ENCODE measurements at places on chromosomes 13 and 19.

- no peak for DNase-seq
These were observed 25.3 kb upstream of the MEDAG start for GRCh38 chr13:30880856-30881155.

DNA sequence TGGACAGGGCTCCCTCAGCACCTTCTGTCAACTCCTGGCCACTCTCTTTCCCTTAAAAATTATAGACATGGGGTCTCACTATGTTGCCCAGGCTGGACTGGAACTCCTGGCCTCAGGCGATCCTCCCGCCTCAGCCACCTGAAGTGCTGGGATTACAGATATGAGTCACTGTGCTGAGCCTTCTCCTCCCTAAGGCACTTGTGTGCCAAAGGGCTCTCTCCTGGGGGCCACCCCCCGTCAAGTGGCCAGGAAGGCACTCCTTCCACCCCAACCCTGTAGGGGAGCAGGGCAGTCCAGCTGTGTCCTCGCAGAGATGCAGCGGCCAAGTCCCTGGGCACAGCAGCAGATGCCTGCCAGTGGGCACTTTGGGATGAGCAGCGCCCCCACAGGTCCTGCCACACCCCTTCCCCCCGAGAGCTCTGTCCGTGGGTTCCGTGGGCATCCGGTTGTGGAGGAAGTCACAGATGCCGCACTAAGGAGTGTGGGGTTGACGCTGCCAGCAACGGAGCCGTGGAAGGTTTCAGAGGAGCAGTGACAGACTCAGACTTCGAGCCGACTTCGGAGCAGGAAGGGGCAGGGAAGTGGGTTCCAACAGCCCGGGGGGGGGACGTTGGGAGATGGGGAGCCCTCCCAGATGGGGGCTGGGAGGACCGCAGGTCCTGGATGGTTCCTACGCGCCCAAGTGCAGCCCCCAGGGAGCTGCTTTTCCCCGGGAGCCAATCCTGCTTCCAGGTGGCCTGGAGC lies 3.3 kb upstream of the UQCR11 start:
- DNase-seq: no peak

- no peak for DNase-seq
These were observed 30.5 kb downstream of the TNFSF14 start for GRCh38 chr19:6639439-6639838.

- DNase-seq: no peak
These were observed 4.4 kb upstream of the NDUFS7 start for GRCh38 chr19:1379126-1379905.

DNA sequence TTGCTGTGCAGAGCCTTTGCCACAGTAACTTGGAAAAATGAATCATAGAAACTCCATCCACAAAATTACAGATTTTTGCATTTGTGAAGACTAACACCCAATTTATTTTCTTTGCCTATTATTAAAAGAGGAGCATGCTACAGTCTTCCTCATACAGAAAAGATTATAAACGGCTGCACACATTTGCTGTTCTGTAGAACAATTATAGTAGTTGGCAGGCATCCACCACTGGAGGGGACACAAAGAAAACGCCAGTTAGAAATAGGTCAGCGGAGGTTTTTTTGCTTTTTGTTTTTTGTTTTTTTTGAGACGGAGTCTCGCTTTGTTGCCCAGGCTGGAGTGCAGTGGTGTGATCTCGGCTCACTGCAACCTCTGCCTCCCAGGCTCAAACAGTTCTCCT lies 51.6 kb downstream of the SACS start:
- no peak for DNase-seq

DNA sequence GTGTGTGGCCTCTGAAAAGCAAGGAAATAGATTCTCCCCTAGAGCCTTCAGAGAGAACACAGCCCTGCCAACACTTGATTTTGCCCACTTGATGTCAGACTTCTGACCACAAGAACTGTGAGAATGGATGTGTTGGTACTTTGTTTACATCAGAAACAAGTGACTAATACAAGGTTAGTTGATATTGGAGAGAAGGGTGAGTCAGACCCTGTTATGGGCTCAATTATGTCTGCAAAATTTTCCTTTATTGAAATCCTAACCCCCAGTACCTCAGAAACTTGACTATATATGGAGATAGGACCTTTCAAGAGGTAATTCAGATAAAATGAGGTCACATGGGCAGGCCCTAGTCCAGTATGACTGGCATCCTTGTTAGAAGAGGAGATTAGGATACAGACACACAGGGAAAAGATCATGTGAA lies 226.7 kb downstream of the RFC3 start:
- no peak for DNase-seq

GRCh38 chr13:77702366-77702765 lies 4.9 kb downstream of the SLAIN1 start:
- no peak for DNase-seq

GRCh38 chr19:576768-577438 lies 4.5 kb downstream of the BSG start:
- DNase-seq: no peak

DNA sequence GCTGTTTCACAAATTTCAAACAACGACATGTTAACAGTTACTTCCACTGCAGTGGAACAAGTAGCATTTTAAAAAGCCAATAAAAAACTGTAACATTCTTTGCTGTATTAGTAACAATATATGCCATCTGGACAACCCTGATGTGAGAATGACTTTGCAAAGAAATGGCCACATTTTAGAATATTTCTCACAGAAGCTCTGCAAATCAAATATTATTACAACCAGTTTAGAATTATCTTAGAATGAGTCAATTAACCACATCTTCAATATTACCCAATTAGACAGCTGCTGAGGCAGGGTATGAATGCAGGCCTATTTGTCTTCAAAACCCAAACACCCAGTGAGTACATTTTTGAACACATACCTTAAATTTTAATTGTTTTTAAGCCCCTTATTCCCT lies 3.2 kb downstream of the ZNF699 start:
- DNase-seq: no peak

- DNase-seq: no peak
These were observed 43.2 kb downstream of the ZNF571 start for GRCh38 chr19:37551129-37551993.

GRCh38 chr19:15900504-15900903 lies 2.6 kb upstream of the CYP4F2 start:
- no peak for DNase-seq

DNA sequence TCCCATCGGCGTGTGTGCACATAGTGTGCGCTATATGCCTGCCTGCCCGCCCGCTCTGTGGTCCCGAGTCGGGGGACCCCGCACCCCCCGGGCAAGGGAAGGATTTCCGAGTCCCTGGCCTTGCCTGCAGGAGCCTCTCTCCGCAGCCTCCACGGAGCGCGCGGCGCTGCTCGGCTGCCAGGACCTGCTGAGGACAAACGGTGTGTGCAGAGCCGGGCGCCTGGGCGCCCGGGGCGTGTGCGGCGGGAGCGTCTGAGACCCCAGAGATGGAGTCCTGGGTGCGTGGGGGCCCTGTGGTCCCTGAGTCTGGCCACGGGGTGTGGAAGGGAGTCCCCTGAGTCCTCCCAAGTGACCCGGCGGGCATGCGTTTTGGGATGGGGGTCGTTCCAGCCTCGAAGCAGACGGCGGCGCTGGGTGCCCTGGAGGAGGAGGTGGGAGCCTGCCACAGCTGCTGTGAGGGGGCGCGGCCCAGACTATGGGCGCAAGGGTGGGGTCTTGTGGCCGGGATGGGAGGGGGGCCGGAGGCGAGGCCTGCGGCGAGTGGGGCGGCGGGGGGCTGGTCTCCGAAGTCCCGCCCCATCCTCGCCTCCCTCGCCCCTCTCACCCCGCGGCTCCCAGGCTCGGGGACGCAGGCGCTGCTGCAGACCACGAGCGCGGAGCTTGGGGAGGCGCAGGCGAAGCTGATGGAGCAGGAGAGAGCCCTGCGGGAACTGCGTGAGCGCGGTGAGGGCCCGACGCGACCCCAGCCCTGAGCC lies 25.3 kb downstream of the CLEC4M start:
- no peak for DNase-seq

All from thoracic aorta (tissue), 2 donors.